Fibroblast of lung (primary cell): ENCODE measurements at places on chromosomes 1 and 21.
A peak's percentile ranks its signal among the peaks of the same experiment; 100 is the strongest.

GRCh38 chr1:200526709-200527612, 93.6 kb downstream of the KIF14 start:
- peak; percentile 50 for DNase-seq

GRCh38 chr1:82564333-82564732, 763.6 kb downstream of the ADGRL2 start:
- DNase-seq, result no peak

DNA sequence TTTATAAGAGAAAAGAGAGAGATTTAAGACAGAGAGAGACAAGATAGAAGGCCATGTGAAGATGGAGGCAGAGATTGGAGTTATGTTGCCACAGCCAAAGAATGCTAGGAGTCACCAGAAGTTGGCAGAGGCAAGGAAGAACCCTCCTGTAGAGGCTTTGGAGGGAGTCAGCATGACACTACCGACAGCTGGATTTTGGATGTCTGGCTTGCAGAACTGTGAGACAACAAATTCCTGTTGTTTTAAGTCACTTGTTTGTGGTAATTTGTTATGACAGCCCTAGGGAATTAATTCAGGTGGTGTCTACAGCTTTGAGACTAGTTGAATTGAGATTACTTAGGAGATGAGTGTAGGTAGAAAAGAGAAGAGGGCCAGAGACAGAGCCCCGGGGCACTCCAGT, 158.5 kb downstream of the DNM3 start:
- peak; percentile 61 for DNase-seq

DNA sequence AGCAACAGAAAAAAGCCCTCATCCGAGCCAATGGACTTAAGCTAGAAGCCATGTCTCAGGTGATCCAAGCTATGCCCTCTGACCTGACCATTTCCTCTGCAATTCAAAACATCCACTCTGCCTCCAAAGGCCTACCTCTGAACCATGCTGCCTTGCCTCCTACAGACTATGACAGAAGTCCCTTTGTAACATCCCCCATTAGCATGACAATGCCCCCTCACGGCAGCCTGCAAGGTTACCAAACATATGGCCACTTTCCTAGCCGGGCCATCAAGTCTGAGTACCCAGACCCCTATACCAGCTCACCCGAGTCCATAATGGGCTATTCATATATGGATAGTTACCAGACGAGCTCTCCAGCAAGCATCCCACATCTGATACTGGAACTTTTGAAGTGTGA, 20.7 kb downstream of the NR5A2 start:
- no peak for DNase-seq

GRCh38 chr1:204094856-204095634, 22.1 kb downstream of the SOX13 start:
- DNase-seq, result no peak

- DNase-seq, result no peak
Measured at GRCh38 chr21:32603131-32603530, 9.0 kb downstream of the CFAP298 start.

DNA sequence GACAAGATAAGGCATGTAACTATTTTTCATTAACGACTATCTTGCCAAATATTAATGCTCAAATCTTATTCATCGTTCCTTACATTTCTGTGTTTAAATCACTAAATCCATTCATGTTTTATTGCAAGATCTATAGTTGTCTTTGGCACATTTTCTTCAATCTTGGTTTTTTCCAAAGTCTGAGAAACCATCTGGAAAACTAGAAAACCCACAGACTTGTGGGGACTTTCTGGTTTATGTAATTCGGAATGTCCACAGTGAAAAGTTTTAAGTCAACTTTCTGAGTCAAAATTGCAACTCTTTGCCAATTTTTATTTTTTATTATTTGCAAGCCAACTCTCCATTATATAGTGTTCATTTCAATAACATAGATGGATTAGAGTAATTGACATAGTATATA, 520.8 kb upstream of the ADAMTS5 start:
- no peak for DNase-seq

DNA sequence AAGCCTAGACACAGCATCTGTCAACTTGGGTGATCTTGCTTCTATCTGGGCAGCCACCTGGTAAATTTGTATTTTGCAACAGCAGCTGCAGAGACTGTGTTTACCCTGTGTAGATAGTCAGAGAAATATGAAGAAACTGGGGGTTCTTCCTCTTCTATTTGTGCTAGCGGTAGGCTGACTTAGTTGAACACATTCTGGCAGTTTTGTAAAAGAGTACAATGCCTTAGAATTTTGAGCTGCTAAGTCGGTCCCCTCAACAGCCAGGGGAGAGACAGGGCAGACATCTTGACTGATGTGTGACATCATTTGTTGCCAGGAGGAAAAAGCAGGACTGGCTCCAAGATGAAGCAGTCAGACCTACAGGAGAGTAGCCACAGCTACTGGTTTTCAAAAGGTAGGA, 53.7 kb downstream of the KCNJ6 start:
- DNase-seq, result peak; percentile 45

GRCh38 chr1:194024659-194025058, 838.2 kb upstream of the B3GALT2 start:
- DNase-seq, result peak; percentile 94

- DNase-seq, result peak; percentile 80
Measured at GRCh38 chr1:39431927-39432326, 59.5 kb upstream of the BMP8A start.

GRCh38 chr21:25970254-25970930, 200.2 kb downstream of the APP start:
- DNase-seq, result no peak

GRCh38 chr1:56404561-56405030, 174.8 kb downstream of the PLPP3 start:
- peak; percentile 84 for DNase-seq

DNA sequence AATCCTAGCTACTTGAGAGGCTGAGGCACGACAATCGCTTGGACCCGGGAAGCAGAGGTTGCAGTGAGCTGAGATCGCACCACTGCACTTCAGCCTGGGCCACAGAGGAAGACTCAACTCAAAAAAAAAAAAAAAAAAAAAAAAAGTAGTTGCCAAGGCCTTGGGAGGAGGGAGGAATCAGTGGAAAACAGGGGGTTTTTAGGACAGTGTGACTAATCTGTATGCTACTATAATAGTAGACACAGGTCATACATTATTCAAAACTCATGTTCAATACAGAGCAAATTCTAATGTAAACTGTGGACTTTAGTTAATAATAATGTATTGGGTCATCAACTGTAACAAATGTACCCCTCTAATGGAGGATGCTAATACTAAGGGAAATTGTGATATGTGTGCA, 51.7 kb upstream of the CTPS1 start:
- no peak for DNase-seq

- peak; percentile 62 for DNase-seq
Measured at GRCh38 chr1:39434797-39435395, 56.5 kb upstream of the BMP8A start.

DNA sequence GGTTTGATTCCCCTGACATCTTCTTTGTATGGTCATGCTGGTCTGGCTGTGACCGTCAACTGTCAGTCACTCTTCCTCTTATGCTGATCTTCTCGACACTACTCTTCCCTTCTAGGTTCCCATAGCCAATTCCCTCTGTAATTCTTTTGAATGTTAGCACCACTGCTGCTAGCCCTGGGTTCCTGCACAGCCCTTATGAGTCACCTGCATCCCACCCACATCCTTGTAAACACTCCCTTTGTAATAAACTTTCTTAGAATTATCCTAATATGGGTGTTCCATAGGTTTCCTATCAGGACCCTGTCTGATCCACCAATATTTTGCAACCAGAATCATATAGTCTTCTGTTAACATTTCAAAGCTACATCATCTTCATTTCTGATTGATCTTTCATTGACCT, 37.1 kb downstream of the JUN start:
- peak; percentile 46 for DNase-seq

DNA sequence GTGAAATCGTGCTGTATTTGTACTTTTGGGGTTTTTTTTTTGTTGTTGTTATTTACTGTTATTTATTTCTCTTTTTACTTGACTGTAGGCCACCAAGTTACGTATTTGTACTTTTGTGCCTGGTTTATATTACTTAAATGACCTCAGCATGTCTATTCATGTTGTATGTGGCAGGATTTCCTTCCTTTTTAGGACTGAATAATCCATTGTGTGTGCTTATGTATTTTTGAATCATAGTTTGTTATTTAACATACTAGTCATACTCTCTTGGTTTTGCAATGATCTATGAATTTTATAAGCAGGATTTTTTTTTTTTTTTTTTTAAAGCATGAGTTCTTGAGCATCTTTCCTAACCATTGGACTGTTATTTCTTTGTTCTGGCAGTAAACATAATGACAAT, 51.2 kb downstream of the RNF2 start:
- peak; percentile 33 for DNase-seq

- DNase-seq, result peak; percentile 69
Measured at GRCh38 chr1:24536391-24536840, 19.5 kb upstream of the NCMAP start.

DNA sequence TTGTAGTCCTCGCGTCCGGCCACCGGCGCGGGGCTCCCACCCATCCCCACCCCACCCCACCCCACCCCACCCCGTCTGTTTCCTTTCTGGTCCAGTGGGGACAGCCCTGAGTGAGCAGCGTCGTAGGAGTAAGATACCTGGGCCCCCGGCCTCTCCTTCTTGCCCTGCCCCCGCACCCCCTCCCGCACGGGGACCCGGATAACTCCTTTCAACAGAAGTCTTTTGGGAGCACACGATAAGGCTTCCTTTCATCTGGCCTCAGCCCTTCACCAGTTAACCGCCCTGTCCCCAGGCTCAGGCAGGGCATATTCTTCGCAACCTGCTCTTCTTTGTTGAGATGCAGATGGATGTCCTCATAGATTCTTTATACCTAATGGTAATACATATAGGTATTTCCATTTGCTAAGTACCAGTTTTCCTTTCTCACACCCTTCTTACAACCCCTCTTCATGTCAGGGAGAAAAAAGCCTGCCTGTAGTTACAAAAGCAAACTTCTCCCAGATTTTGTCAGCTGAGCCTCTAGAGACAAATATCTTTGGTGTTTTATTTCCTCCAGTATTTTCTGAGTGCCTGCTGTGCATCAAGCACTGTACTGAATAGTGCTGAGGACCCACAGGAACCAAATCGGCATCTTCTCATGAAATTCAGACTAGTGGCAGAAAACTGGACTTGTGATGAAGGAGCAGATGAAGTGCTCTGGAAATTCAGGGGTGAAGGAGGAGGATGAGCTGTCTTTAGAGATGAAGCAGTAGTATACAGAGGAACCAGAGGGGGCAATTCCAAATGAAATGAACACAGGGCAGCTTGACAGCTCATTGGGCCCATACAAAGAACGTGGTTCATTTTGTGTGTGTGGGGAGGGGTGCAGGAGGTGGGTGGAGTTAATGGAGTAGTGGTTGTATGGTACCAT, 33.6 kb downstream of the SLC2A1 start:
- no peak for DNase-seq

- peak; percentile 43 for DNase-seq
Measured at GRCh38 chr1:104132382-104132973, 382.8 kb downstream of the AMY1C start.

DNA sequence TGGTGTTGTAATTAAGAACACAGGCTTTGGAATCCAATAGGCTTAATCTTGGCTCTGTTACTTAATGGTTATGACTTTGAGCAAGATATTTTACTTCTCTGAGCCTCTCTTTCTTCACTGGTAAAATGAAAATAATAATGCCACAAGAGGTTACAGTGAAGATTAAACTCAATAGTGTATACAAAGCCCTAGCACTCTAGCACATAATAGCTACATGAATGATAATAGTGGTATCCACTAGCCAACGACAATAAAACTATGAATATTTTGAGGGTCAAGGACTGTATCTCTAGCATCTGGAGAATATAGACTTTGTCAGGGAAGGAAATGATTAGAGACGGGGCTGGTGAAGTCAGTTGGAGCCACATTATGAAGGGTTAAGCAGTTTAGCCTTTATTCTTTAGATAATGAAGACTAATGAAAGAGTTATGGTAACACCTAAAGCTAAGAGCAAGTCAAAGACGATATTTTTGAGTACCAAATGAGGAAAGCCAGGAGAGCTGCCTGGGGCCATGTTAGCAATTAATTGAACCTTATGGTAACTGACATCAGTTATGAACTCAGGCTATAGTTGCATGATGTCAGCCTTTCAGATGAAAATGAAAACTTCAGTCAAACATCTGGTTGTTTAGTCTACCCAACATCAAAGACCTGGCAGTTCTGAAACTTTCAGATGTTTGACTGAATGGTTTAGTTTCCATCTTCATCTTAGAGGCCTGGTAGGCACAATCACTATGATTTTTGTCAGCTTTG, 32.8 kb upstream of the RNF11 start:
- no peak for DNase-seq

- DNase-seq, result peak; percentile 18
Measured at GRCh38 chr1:44693900-44694299, 19.4 kb downstream of the ARMH1 start.
